ENCODE measurements at places on chromosomes 5 and 9.

GRCh38 chr5:25029004-25029403 lies 384.2 kb upstream of the CDH10 start:
- peak; percentile 70 for DNase-seq

- no peak for DNase-seq
Observed at GRCh38 chr5:105924366-105924765, 1746.4 kb downstream of the EFNA5 start.

DNA sequence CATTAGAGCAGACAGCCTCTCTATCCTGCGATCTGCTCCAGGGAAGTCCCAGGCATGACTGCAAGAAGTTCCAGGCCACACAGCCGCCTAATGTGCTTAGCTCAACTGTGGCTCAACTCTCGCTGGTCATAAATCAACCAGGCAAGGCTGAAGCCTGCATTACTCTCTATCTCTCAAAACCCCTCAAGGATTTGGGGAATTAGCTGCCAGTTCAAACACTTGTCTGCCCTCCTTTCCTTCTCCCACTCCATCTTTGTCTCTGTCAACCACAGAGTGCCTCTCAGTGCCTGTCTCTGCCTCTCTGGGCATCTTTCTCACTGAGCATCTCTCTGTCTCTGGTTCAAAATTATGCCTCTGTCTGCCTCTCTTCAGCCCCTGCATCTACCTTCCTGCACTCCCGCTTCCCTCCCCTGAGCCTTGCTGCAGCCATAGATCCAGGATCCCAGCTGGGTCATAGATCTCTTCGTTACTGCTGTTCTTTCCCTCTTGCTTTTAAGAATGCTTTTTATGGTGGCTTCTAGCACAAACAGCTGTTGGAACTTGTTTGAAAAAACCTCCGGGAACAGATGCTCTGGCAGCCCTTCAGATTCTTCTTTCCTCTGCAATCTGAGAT lies 27.9 kb upstream of the GALNT10 start:
- DNase-seq = no peak

GRCh38 chr5:19547640-19548039 lies 440.4 kb downstream of the CDH18 start:
- DNase-seq = no peak

- DNase-seq = no peak
Observed at GRCh38 chr5:73135021-73135420, 14.6 kb downstream of the TMEM171 start.

- no peak for DNase-seq
Observed at GRCh38 chr5:147454996-147455677, 54.7 kb downstream of the DPYSL3 start.

GRCh38 chr5:6979061-6979460 lies 265.8 kb downstream of the TENT4A start:
- DNase-seq = no peak

DNA sequence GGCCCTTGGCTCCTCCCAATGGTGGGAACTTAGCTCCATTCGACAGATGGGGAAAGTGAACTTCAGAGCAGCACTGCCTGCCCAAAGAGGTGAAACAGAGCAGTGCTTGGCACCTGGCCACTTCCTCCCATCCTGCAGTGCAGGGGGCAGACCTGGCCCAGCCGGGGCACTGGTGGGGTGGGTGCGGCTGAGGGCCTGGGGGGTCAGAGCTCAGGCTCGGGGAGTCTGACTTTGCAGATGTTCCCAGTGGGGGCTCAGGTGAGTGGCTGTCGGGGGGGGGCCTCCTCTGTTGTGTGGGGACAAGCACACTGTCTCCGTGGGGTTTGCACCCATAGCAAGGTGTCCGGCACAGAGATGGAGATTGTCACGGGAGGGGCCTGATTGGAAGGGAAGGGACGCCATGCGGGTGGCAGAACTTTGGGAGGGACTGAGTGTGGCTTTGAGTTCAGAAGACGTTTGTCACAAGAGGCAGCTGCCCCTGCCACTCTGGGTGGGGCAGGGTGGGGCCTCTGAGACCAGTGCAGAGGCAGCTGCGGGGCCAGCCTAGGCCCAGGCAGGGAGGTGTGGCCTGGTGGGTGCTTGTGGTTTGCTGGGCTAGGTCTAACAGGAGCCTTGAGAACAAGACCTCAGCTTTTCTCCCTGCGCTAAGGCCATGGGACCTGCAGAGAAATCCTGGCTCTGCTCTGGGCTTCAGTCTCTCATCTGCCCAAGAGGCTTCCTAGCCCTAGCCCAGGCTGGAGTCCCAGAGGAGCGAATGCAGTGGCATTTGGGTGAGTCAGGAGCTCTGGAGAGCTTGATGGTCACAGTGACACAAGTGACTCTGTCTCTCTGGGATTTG lies 2.5 kb downstream of the MYMK start:
- no peak for DNase-seq

DNA sequence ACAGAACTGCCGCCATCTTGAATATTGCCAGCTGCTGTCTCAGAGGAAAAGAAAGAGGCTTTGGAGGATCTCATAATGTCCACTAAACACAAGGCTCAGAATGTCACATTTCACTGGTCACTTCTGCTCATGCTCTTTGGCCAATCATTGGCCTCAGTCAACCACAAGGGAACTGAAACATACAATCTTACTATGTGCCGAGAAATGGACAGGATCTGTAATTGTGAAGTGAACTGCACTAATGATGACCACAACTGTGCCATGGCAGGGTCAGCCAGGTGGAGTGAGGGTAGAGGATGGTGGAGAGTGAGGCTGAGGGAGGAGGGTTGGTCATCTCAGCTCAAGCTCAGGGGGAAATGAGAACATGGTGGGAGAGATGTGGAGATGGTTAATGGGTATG lies 32.8 kb downstream of the GDNF start:
- no peak for DNase-seq

- no peak for DNase-seq
Observed at GRCh38 chr5:15571081-15571480, 71.1 kb downstream of the FBXL7 start.

DNA sequence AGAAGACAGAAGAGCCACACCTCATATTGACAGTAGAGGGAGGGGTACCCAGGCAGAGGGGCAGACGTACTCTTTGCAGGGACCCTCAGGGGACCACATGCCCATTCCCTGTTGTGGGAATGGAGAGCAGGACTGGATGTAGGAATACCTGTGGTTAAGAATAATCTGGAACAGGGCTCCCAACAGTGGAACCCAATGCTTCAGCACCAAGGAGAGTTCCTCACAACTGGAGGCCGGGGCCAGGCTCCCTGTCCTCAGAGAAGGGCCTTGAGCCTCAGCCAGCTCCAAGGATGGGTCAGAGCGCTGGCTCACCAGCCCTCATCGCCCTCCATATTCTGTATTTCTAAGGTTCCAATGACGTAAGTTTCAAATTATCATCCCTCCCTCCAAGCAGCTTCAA lies 7.4 kb upstream of the SHC3 start:
- no peak for DNase-seq

GRCh38 chr5:68891718-68892117 lies 202.1 kb upstream of the SLC30A5 start:
- no peak for DNase-seq

DNA sequence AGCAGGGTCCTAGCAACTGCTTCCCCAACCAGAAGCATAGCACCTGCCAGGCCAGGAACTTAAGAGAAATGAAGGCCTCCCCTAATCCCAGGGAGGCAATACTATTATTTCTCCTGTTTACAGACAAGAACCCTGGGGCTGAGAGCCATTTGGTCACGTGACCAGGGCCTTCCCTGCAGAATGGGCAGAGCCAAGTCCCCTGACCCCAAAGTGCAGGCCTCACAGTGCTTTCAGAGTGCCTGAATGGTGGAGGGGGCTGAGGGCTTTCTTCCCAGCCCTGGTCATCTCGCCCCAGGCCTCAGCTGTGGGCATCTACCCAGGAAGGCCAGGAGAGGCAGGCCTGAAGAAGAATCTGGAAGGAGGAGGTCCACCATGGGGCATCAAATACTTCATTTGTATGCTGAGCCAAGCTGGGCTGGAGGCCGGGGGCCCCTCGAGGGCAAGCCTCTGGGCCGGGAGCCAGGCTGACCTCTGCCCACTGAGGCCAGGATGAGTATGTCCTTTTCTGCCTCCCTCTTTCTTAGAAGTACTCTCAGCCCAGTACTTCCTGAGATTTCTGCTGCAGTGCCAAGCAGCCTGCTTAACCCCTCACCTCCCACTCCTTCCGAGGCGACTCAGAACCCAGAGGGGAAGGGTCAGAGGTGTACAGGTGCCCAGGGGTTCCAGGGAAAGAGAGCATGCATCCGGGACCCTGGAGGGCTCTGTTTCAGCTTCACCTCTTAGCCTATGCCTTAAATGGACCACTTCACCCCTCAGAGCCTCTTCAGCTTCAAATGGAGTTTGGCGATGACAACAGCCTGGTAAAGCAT lies 18.9 kb upstream of the DUSP1 start:
- no peak for DNase-seq

DNA sequence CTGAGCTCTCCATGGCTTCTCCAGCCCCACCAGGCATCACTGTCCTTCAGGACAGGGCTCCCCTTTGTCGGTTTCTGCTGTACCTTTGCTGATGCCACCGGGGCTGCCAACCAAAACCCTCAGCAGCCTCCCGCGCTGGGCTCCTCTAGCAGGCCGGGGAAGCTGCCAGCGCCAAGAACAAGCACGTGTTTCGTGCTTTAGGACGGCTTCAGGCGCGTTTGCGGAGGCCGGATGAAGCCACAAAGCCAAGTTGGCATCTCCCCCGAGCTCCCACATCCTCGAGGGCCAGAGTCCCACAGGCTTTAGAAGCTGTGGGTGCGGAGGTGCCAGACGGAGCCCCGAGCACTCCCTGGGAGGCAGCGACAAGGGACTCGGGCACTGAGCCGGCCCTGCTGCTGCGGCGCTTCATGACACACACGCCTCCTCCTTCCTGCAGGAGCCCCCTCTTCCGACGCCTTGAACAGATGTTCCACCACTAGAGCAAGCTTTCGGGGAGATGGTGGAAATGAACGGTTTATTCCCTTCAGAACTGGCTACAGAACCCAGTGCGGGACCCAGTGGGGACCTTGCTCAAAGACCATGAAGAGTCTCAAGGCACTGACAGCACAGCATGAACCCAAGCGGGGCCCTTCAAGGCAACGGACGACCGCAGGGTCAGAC lies 36.7 kb downstream of the SARDH start:
- no peak for DNase-seq

DNA sequence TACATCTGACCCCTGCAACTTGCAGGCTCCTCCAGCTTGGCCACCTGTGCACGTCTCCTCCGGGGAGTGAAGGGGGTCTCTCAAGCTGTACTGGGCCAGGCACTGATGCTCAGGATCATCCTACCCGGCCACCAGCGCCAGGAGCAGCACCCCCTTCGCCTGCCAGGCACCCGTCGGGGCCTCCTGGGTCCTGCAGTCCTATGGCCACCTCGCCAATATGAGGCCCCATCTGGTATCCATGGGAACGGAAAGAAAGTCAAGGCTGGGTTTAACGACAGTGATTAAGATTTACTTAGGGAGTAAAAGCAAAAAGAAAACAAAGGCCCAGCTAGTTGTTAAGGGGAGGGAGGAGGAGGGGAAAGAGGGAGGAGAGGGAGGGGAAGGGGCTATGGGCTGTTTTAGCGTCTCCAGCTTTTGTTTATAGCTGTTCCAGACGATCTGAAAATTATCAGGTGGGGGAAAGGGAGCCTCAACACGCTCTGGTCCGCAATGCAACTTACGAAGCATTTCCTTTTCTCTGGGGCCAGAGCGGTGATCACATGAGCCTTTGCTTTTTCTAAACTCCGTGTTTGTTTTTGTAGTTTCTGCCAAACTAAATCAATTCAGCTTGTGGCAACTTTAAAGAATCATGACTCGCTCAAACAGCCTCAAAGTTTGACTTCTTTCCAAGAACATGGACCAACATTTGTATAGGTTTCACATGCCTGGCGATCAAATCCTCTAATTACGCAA lies 132.4 kb downstream of the ROR2 start:
- no peak for DNase-seq

DNA sequence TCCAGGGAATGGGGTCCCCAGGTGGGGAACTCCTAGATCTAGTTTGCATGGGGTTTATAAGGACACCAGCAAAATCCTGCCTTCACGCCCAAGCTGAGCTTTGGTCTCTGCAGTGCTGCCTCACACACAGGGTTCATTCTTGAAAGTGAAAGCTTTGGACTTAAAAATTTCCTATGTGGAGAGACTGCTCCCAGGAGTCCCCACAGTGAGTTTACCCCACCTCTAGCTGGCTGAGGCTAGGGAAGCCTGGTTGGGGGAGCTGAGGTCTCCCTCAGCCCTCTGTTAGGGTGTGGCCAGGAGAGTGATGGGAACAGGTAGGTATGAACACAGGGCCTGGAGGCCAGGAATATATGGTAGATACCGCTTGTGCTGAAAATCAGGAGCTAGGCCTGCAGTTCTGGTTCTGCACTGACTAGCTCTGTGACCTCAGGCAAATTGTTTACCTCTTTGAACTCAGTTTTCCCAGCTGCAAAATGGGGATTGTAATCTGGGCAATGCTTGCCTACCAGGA lies 41.5 kb upstream of the LARP1 start:
- no peak for DNase-seq

DNA sequence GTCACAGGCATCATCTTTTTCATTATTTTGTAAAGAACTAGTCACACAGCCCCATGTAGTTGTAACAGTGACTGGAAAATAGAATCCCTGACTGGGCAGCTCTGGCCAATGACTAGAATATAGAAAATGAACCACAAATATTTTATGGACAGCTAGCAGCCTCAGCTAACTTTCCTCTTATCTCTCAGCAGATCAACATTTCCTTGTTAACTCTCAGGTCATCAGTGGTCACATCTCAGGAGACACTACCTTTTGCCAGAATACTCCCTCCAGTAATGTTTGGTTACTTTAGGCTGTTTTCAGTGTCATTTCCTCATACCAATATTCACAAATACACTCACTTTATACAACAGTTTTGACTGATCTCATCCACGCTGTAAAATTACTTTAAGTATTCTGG lies 43.9 kb downstream of the FAM169A start:
- no peak for DNase-seq

- DNase-seq = no peak
Observed at GRCh38 chr9:86445671-86446070, 91.5 kb upstream of the TUT7 start.

DNA sequence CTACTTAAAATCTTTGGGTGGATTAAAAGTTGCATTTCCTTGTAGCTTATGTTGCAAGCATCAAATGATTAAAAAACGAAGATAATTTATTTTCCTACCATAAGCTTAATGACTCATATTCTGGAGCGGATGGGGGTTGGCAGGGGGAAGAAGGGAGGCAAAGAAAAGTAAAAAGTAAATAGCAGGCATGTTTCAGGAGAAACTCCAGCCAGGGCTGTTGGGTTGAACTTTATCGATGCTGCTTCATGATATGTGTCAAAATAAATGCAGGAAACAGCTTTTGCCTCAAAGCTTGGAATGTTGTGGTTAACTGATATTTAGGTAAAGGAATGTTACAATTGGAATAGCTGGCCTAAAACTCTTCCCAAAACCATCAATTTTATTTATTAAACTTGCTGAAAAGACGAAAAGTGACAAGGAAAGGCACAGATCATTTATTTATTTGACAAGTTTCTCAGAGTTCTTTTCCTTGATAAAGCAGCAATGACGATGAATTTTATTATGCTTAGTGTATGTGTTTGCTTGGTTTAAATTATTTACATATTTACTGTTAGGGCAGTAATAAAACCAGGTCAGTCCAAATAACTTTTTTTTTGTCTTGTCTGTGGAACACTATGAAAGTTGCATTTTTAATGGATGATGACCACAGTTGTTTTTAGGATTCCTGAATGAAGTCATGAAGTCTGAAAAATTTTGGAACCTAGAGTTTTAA lies 177.9 kb downstream of the PCSK1 start:
- no peak for DNase-seq

- no peak for DNase-seq
Observed at GRCh38 chr5:151347369-151347768, at the start of gene SLC36A2. SLC36A2 (minus strand) TSS chr5:151347559; CDS start chr5:151347460, 99 bp downstream.

GRCh38 chr9:127437497-127438264 lies 13.5 kb downstream of the ZNF79 start:
- no peak for DNase-seq

GRCh38 chr5:171493646-171494393 lies 74.4 kb downstream of the FGF18 start:
- DNase-seq = no peak

- no peak for DNase-seq
Observed at GRCh38 chr9:135262248-135262647, 174.8 kb downstream of the OLFM1 start.
